ENCODE measurements at places on chromosomes 11 and 22.

DNA sequence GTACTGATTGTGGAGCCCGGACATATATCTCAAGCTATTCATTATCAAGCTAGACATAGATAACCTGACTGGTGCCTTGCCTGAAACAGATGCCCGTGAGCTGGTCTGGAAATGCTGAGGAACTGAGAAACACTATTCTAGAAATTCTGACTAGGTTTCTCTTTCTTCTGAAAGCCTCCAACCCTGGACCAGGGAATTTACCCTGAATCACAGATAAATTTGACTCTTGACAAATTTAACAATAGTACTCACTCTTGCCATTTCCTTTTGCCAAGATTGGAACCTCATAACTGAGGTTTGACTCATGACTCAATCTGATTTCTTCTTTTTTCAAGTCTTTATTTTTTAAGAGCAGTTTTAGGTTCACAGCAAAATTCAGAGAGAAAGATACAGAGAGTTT, 189.6 kb upstream of the SYN3 start:
- no peak for DNase-seq

DNA sequence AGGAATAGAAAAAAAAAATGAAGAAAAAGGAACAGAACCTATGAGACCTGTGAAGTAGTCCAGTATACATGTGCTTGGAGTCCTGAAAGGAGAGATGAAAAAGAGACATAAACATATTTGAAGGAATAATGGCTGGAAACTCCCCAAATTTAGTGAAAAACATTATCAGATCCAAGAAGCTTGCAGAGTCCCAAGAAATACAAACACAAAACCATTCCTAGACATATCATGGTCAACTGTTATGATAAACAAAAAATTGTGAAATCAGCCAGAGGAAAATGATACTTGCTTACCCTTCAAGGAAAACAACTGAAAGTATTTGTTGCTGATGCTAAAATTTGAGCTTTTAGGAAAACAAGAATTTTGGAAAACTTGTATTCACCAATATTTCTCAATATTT, 250.1 kb downstream of the DDX10 start:
- DNase-seq: no peak

DNA sequence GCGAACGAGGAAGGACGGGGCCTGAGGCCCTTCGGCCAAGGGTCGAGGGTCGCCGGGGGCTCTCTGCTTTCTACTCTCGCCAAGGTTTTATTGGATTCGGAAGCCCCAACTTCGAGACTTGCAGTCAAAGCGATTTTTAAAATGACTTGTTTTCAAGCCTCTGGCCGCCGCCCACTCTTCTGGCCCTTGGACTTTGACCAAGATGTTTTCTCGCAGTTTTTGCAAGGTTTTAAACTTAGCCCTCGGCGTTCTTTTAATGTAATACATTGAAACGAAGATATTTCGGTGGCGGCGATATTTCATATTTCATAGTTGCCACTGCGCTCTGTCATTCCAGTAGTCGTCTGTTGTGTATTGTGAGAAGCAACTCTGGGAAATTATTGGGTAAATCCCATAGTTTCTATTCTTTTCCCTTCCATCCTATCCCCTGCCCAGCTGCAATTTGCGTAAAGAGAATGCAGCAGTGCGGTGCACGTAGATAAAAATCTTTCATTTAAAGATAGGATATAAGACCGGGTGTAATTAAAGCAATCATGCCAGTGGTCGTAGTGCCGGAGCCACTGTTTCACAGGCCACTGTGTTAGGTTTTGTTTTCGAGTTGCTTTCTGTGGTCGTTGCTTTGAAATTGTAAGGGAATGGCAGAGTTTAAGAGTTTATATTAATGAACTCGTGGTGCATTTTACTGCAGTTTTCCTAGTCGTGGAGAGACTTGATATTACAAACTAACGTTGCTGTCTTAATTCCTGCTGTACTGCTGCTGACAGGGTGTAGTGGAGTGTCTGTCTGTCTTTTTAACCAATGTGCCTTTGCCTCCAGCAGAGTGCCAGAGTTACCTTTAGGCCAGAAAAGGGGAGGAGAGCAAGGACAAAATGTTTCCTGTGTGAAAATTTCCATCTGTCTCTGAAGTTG, 702 bp downstream of the BIRC2 start:
- peak; percentile 65 for DNase-seq

DNA sequence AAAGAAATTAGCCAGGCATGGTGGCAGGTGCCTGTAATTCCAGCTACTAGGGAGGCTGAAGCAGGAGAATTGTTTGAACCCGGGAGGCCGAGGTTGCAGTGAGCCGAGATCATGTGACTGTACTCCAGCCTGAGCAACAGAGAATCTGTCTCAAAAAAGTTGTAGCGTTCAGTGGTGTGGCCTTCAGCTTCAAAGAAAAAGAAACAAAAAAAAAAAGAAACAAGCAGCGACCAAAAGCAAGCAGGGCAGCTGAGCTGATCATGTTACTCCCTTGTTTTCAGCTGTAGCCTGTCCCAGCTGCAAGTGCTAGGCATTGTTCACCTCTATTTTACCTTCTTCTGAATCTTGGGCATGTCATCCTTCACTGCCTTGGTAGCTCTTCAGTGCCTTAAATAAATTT, 37.0 kb downstream of the SFI1 start:
- DNase-seq: no peak

- no peak for DNase-seq
These were observed 118.4 kb upstream of the ASPHD2 start for GRCh38 chr22:26310616-26311015.

- no peak for DNase-seq
These were observed 43.1 kb downstream of the SVIP start for GRCh38 chr11:22786475-22786874.

- DNase-seq: peak; percentile 85
These were observed 6.0 kb upstream of the MAPK11 start for GRCh38 chr22:50276143-50276542.

DNA sequence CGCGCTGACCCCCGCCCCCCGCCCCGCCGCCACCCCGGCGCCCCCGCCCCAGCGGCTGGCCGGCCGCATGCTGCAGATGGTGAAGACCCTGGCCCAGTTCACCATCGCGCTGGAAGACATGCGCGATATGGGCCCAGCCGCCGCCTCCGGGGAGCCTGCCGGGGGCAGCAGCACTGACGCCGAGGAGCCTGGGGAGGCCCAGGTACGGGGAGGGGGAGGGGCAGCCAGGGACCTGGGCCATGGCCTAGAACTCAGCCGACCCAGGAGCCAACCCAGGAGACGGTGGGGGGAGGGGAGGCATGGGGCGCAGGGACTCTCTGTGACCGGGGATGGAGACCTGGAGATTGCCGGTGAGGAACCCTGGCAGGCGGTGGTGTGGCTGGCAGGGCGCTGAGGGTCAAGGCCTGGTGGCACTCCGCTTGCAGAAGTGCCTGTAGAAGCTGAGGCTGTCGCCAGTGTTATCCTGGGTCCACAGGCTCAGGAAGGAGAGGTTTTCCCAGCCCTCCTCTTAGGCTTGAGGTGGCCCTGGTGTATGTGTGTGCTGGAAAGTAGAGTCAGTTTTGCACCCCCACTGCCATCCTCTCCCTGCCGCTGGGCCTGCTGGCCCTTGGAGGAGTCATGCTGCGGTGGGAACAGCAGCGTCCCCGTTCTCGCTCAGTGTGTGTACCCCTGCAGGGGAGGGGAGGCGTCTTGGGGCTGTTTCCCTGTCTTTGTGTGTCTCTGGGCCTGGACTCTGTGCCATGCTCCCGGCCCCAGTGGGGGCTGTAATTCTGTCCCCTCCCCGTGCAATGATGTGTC, 32.9 kb upstream of the RELT start:
- no peak for DNase-seq

- peak; percentile 53 for DNase-seq
These were observed 493.2 kb downstream of the MIAT start for GRCh38 chr22:27150544-27150941.

DNA sequence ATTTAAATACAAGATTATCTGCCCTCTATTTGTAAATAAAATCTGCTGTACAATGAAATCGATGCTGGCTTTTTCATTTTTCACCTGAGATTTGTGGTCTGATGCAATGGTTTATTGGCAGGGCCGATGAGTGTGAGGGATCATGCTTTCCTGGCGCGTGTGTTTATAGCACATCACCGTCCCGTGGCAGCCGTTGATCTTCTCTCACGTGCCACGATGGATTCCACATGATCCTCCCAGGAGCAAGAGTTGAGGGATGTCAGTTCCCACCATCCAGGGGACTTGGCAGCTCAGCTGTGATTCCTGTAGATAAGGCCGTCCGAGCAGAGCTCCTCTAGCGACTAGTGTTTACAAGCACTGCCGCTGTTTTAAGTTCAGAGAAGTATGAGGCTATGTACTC, 213.7 kb downstream of the TBC1D22A start:
- DNase-seq: no peak

GRCh38 chr22:31602259-31602952, 59.6 kb downstream of the PISD start:
- DNase-seq: no peak

GRCh38 chr11:109726061-109726460, 304.1 kb downstream of the C11orf87 start:
- DNase-seq: no peak

DNA sequence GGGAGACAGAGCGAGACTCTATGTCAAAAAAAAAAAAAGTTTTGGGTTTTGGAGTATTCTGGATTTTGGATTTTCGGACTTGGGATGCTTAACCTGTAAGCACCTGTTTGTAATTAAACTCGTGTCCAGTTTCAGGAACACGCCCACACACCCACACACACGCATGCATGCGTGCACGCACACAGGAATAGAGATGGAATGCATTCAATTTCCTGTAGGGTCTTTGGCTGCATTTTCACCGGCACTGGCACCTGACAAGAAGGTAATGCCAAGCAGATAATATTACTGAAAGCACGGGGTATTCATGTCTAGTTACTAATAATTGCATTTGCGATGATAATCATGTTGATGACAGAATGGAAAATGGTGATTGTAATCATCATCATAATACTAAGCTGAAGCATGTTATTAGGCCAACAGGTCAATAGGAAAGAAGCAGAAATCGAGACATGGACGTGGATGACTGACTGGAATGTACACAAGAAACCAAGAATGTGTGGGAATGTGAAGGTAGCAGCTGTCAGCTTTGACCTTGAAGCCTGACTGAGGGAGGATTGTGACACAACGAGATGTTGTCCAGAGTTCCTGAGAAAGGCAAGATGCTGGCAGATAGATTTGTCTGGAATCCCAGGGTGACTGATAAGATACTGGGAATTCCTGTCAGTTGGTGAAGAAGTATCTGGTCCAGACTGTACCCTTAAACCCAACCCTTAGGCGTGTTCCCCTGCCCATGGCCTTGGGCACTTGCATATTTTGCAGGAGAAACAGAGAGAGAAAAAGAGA, 108.6 kb downstream of the SYN3 start:
- DNase-seq: no peak

DNA sequence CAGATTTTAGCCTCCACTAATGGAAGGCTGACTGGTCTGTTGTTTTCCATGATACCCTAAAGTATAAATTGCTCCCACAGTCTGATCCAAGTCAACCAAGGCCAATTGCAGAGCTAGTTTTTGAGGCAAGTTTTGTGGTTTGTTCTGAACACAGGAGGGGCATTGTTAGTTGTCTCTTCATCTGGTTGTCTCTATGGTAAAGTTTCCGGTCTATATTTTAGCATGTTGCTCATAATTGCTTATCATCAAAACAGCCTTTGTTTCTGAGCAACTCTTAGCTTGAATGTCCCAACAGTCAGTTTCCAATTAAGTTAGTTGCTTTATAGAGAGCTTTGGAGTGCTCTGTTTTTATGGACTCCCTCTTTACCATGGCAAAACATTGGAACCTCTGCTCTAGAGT, 217.6 kb upstream of the CARD18 start:
- no peak for DNase-seq

DNA sequence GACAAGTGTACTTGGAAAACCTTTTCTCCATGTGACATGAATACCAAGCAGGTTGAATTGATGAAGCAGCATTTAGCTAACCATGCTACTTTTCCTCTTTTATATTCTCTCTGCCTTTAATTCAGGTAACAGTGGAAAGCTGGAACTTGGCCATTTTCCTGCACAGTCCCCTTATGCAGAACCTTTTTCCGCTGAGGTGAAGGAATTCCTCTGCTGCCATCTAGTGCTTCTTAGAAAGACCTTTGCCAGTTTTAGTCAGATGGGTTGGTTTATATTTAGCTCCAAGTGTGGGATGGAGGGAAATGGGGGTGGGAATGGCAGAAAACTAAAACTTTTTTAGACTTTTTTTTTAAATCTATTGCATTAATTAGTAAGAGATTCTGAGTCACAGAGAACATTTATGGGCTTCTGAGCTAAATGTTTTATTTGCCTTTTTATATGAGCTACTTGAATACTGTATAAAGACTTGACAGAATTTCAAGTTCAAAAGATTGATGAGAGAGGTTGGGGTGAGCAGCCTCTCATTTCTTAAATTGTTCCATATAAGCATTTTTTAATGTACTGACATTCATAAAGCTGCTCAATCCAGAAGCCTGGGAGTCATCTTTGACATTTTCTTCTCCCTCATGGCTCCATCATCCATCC, 153.9 kb upstream of the ZC3H12C start:
- DNase-seq: peak; percentile 56

GRCh38 chr11:487571-488021, 19.4 kb downstream of the RNH1 start:
- DNase-seq: no peak

GRCh38 chr11:123203934-123204333, 8.9 kb upstream of the CLMP start:
- no peak for DNase-seq

Measured in NB4 (cell line).